Inflammatory macrophage treated with lipopolysaccharide for 1 hour (primary cell): ENCODE measurements at places on chromosomes 11 and 22.

DNA sequence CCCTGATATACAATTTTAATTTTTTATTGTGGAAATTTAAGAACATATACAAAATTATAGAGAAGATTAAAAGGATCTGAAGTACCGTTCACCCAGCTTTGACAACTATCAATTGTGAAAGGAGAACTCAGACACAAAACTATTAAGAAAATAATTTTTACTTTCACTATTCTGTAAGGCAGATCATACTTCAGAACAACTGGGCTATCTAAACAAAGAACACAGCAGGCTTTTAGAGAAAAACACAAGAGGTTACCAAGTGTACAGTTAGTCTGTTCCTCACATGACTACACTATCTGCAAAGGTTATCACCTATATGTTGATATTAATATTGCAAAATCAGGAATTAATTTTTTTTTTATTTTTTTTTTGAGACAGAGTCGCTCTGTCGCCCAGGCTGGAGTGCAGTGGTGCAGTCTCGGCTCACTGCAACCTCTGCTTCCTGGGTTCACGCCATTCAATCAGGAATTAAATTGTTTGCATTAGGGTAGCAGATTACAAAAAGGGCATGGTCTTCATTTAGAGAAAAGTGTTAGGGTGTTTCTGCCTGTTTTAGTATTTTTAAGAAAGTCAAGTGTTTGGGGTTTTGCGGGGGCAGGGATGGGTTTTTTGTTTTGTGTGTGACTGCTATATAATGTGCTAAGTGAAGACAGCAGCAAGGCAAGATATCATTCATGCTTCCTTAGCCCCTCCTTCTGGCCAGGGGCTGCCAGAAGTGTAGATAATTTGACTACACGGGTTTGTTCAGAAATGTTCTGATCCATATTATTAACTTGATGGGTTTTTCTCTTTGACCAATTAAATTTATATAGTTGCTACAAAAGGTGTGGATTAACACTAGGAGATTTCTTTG lies 27.6 kb upstream of the SIK2 start:
- DNase-seq: no peak

- DNase-seq: no peak
Measured at GRCh38 chr11:67344264-67344663, 9.1 kb downstream of the POLD4 start.

- DNase-seq: no peak
Measured at GRCh38 chr22:23534201-23534850, 45.8 kb downstream of the IGLL1 start.

GRCh38 chr22:46986788-46987187 lies 224.3 kb downstream of the TBC1D22A start:
- DNase-seq: no peak

- no peak for DNase-seq
Measured at GRCh38 chr11:44944181-44944852, 6.4 kb downstream of the TP53I11 start.

- no peak for DNase-seq
Measured at GRCh38 chr11:16359369-16359768, 3.0 kb upstream of the SOX6 start.

DNA sequence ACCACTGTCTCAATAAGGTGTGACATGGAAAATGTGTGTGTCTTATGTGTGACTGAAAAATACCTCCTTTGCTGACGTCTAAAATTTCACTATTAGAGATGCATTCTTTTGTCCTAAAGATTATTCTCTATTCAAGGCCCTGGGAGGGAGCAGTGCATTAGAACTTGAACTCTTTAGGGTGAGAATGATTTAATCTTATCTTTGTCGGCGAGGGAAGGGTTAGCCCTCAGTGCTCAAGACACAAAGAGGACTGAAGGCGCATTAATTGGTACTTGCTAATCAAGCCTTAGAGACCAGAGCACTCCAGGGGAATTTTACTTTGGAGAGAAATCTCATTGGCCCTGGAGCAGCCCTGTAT lies 29.8 kb upstream of the PLET1 start:
- no peak for DNase-seq

- peak; percentile 39 for DNase-seq
Measured at GRCh38 chr22:29154364-29155048, 51.2 kb upstream of the EMID1 start.

DNA sequence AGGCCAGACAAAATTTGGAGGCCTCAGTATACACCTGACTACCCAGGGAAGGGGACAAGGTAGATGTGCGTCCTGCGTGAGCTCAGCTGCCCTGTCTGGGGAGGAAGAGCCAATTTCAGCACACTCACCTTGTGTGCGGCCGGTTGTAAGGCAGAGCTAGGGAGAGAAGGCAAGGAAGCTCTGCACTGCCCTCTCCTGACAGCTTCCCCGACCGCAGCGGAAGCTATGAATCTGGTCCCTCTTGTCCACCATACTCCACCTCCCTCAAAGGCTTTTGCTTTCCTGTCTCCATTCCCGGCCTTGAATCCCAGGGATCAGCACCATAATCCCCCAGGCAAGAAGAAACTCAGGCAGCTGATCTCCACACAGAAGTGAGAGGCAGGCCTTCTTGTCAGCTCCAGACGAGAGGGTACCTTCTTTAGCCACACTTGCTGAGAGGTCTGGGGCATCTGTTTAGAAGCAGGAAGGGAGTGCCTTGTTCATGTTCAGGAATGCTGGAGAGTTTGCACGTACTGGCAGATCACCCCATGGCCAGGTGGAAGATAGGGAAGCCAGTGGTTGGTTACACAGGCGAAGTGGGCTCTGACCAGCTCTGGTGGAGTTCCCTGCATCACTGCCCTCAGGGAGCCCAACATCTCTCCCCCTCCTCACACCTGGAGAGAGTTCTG lies 62.5 kb downstream of the FEZ1 start:
- DNase-seq: peak; percentile 15

- no peak for DNase-seq
Measured at GRCh38 chr11:2669634-2670469, 29.9 kb downstream of the KCNQ1OT1 start.

DNA sequence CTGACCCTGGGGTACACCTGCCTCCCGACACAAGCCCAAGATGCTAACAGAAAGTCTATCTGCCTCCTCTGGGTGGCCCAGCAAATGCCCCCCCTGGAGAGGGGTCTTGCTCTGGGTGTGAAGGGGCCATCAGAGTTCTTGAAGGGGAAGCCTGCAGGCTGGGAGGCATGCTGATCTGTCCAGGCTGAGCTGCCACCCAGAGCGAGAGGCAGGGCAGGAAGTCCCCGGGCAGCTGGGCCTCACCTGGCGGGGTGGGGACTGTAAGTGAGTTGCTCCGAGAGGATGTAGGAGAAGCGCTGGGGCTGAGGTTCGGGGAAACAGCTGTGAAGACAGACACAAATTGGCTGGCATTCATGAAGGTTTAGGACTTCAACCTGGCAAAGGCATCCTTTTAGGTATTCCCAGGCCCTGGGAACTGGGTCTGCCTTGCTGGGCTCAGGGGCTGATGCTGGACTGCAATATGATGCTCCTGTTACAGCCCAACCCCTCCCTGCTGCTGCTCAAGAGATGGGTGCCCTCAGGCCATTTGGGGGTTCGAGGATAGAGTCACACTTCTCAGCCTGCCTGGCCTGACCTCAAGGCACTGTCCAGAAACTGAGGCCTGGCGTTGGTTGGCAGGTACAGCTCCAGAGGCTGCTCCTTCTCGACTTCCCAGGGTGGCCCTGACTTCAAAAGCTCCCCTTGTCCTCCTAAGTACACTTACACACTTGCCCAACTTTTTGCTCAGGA lies 60.2 kb upstream of the LYVE1 start:
- DNase-seq: no peak

DNA sequence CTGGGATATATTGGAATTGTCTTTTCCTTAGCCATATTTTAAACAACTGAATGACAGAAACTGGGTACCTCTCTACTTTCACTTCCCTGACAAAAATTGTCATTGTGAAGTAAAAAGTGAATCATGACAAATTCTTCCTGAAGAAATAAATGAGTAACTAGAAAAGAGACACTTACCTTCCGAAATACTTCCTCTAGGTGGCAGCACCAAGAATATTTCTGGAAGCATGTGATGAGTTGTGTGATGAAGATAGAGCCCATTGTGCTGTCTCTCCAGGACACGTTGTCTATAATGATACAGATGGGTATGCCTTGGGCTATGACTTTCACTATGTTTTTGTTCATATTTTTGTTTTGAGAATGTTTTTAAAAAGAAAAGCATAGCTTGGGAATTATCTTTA lies 21.5 kb downstream of the CASP4 start:
- peak; percentile 69 for DNase-seq

- DNase-seq: no peak
Measured at GRCh38 chr11:16184588-16184987, 171.8 kb downstream of the SOX6 start.

DNA sequence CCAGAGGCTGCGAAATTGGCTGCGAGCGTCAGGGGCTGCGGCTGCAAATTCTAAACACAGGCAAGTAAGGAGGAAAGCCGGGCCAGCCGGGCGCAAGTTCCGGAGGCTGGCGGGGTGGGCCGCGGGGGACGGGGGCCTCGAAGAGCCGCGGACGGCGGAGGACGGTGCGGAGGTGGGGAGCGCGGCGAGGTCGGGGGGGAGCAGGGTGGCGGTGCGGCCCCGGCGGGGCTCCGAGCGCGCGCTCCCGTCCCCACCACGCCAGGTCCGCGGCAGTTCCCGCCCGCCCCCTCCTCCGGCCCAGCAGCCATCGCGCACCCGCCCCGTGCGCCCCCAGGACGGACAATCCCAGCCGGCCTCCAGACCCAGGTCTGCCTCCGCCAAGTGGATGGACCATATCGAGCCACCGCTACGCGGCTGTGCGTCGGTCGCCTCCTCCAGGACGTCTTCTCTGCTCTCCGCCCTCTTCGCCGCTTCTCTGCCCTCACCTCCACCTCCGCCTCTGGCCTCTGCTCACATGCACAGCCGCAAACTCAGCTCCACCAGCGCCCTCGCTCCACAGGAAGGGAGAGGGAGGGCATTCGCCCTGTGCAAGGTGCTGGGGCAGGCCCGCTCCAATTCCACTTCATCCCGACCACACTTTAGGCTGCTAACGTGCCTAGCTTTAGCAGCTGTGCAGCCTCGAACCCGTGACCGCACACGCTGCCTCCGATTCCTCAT lies 7.2 kb downstream of the ELFN2 start:
- DNase-seq: no peak

DNA sequence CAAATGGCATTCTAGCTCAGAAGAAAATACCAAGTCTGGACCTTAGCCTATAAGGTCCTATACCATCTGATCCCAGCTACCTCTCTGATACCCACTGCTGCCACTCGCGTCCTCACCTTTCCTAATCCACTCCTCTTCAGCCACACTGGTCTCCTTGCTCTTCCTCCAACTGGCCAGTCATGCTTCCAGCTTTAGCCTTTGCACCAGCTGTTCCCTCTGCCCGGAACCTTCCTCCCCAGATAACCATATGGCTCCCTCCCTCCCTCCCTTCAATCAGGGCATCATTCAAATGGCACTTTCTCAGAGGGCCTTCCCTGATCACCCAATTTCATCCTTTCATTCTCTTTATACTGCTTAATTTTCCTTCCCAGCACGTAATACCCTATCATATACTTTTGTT lies 67.9 kb downstream of the KCNC1 start:
- no peak for DNase-seq

DNA sequence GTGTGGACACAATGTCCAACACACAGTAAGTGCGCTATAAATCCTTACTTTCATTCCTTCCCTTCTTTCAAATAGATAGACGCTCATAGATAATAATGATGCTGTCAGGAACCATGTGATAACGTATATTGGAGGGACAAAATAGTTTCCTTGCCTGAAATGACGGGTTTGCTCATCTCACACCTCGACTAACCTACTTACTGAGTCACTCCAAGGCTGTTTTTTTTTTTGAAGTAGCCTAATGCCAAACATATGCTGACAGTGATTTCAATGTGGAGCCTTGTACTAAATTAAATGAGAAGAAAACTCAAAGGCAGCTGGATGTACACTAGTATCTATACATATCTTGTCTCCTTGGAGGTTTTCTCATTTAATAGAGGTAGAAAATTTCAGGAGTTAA lies 400.5 kb downstream of the NELL1 start:
- no peak for DNase-seq

- no peak for DNase-seq
Measured at GRCh38 chr22:37148031-37148651, 1.6 kb downstream of the IL2RB start.

- no peak for DNase-seq
Measured at GRCh38 chr22:29834046-29834445, 4.0 kb downstream of the ASCC2 start.

DNA sequence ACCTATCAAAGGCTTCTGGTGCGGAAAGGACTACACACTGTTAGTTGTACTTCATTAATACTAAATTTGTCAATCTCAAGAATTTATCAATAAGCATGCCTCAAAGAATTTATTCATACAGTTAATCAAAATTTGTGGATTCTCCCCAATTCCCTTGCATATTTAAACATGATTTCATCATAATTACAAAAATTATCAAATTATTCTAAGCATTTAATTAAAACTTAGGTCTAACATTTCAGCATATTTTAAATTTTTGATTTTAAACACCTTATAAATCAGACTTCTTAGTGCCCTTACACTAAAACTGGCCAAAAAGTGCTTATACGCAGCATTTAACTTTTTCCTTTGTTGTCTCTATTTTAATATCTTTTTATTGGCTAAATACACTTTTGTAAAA lies 13.8 kb upstream of the SERPIND1 start:
- DNase-seq: no peak

DNA sequence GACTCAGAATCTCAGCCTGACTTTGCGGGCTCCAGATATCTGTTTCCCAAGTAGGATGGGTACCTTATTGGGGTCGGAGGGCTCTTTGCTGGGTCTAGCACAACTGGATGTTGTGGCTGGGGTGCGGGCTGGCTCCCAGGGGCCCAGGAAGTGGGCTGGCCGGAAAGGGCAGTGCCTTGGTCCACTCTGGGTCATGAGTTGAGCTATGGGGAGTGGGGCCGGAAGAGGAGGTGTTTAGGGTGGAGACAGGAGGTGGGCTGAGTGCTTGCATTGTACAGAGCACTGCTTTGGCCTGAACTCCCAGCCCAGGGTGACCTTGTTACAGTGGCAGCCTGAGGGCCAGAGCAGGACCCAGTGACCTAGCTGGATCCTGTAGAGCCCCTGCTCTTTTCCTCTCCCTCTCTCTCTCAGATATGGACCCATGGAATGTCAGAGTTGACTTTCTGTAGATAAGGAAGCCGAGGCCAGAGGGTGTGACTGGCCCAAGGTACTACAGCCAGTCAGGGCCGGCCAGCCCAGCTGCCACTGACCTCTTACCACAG lies 13.2 kb downstream of the PHLDB1 start:
- DNase-seq: no peak

GRCh38 chr11:107505647-107506225 lies 48.1 kb upstream of the CWF19L2 start:
- no peak for DNase-seq

DNA sequence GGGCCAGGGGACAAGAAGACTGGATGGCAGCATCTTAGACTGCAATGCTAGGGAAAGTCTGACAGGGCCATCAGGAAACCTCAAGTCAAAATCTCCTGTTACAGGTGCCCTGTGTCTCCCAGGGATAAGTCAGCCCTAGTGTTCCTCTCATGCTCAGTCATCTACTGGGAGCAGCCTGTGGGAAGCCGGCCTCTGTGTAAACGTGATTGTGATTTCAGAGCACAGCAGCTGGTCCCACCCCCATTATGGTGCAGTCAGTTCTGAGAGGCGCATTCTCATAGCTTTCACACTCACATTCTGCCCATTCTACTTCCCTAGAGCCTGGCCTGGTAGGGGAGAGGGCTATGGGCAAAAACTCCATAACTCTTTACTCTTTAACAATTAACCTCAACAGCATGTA lies 7.2 kb upstream of the SLN start:
- no peak for DNase-seq
